ENCODE measurements at places on chromosomes 1 and 21.

GRCh38 chr21:45836268-45836655, 145.3 kb upstream of the COL6A1 start:
- no peak for DNase-seq

DNA sequence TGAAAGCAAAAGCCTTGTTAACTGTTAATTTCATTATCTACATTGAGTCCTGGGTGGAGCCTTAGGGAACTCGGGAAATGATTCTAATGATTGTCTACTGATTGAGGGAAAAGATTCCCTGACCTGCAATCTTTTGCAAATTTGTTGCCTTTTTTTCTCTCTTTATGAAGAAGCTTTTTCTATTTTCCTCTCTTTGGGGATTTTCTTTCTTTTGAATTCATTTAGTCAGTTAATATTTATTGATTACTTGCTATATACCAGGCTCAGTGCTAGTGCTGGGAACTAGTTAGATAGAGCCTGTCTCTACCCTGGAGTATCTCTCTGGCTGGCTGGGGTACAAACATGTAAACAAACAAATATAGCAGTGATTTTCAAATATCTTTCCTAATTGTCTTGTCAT, 71.2 kb upstream of the CACYBP start:
- DNase-seq: no peak

- DNase-seq: no peak
Measured at GRCh38 chr1:236520445-236521005, 3.3 kb upstream of the LGALS8 start.

DNA sequence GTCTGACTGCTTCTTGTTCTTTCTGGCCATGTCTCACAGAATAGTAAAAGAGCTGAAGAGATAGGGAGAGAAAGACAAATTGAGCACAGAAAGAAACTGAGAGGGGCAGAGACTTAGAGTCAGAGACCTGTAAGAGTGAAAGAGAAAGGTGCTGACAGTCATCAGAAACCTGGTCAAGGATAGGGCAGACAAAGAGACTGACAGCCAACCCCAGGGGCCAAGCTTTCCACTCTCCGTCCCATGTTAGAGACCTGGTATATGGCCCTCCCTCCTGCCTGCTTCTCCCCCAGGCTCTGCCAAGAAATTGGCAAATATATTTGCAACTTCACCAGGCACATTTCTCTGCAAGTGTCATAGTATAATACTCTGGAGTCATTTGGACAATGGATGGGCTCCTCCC, 64.6 kb downstream of the RHBG start:
- no peak for DNase-seq

DNA sequence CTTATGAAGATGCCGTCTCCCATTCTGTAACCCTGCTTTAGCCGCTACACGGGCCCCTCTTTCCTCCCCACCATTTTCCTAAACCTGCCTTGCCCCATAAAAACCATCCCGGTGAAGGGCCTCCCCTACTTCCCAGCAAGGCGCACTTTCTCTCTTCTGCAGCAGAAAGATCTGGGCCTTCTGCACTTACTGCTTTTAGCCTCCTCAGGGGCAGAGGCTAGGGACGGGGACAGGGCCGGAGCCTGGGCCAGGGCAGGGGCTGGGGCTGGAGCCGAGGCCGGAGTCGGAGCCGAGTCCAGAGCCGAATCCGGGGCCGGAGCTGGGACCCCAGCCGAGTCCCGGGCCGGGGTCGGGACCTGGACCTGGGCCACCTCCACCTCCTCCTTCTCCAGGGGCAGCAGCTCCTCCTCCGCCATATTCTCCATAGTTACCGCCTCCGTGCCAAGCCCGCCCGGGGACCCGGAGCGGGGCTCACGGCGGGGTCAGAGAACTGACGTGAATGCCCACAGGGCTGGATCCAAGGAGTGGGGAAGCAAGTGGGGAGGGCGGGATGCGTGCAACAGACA, 382 bp downstream of the TRMT1L start:
- no peak for DNase-seq

- no peak for DNase-seq
Measured at GRCh38 chr21:39078322-39079065, 104.8 kb downstream of the PSMG1 start.

DNA sequence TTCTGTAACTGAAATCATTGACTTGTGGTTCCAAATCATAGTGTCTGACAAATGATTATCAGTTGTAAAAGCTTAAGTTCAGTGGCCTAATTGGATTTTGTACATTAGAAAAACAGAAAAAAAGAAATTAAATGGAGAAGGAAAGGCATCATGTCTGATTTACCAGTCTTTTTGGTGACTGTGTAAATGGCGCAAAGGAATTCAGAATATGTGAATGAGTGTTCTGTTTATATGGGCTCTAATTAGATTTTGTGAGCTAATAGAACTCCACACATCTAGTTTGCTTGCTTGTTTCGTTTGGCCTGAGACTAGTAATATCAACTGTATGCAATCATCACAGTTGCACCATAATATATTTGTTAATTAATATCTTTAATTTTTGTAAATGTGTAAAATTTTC, 151.7 kb downstream of the PLA2G4A start:
- no peak for DNase-seq

DNA sequence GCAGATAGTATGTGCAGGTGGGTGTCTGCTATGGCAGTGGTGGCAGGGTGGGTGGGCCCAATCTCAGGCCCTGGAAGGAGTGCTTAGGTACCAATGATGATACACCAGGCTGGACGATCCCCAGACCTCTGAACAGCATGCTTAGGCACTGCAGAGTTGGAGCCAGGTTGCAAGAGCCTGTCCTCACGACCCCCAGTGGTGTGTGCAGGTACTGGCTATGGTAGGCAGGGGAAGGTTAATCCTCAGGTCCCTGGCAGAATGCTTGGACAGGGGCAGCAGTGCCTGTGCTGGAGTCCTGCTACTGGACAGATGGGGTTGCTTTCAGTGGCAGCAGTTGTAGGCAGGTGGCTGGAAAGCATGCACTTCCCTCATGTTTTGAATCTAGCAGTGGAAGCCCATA, 100.5 kb upstream of the NEK7 start:
- DNase-seq: no peak

DNA sequence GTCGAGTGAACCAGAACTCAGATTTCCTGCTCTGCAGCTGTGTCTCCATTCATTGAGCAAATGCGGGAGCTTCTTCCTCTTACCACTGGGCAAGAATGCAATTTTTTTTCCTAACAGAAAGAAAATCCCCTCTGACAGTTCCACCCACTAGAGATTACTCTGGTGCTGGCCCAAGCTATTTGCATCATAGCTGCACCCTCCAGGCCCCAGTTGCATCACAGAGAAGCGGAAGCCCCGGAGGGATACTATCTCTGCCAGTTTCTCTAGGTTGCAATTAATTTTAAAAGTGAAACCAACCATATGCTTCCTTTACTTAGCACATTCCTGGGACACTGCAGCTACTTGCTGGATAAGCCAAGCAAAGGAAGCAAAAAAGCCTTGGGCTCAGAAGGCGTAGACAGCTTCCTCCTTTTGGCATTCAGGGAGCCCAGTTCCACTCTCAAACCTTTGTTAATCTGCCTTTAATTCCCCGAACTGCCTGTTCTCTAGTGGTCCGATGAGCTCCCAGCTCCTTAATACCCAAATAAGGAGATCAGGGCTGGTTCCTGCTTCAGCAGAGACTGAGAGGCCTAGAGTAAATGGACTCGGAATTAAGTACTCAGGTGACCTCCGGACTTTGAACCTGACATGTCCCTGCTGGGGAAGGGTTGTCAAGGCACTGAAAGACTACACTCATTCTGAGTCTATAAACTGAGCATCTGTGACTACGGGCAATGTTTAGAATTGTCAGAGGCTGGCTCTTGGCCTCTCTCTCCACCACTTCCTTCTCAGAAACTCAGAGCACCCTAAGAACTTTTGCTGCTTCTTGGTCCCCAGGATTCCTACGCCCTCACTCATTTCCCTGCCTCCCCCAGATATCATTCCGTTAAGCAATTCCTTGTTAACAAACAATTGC, 72.5 kb upstream of the TNFSF18 start:
- no peak for DNase-seq

DNA sequence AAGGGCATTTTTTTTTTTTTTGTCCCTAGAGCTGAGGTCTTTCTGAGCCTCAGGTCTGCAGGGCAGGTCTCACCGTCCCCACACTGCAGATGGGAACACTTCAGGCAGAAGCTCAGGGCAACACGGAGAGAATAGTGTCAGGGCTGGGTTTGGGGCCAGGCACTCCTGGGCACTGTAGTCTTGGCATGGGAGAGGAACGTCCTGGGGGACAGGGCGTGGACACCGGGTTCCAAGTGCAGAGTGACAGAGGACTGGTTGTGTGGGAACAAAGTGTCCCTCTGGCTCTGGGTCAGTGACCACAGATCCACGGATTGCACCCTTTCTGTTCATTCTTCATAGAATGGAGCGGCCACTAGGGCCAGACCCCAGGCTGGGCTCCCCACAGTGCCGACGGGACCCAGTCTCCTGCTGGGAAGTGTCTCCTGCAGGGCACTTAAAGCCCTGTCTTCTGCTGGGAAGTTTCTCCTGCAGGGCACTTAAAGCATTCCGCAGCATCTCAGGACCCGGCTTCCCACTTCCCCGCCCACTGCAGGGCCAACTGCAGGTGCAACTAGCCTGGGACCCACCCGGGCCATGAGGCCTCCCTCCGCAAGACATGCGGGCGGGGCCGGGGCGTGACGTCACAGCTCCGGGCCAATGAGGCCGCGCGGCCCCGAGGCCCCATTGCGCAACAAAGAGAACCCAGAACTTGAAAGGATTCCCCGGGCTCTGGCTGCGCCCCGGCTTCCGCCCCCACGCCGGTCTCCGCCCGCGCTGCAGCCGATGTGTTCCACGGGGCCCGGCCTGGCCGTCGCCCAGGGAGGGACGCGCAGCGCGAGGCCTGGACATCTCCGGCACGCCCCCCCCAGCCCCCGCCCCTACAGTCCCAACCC, 1.2 kb downstream of the GPR153 start:
- DNase-seq: peak; percentile 76

GRCh38 chr1:160548183-160548582, 25.1 kb upstream of the SLAMF6 start:
- no peak for DNase-seq

DNA sequence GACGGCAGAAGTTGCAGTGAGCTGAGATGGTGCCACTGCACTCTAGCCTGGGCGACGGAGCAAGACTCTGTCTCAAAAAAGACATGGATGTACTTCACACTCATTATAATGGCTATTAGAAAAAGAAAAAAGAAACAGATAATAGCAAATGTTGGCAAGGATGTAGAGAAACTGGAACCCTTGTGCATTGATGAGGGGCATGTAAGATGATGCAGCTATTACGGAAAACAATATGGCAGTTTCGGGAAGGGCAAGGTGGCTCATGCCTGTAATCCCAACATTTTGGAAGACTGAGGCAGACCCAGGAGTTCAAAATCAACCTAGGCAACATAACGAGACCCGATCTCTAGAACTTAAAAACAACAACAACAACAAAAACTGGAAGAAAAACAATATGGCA, 22.3 kb downstream of the TRIT1 start:
- DNase-seq: no peak

GRCh38 chr1:57281324-57281723, 142.5 kb downstream of the DAB1 start:
- DNase-seq: no peak

GRCh38 chr1:24986372-24986965, 56.4 kb upstream of the RUNX3 start:
- DNase-seq: no peak

DNA sequence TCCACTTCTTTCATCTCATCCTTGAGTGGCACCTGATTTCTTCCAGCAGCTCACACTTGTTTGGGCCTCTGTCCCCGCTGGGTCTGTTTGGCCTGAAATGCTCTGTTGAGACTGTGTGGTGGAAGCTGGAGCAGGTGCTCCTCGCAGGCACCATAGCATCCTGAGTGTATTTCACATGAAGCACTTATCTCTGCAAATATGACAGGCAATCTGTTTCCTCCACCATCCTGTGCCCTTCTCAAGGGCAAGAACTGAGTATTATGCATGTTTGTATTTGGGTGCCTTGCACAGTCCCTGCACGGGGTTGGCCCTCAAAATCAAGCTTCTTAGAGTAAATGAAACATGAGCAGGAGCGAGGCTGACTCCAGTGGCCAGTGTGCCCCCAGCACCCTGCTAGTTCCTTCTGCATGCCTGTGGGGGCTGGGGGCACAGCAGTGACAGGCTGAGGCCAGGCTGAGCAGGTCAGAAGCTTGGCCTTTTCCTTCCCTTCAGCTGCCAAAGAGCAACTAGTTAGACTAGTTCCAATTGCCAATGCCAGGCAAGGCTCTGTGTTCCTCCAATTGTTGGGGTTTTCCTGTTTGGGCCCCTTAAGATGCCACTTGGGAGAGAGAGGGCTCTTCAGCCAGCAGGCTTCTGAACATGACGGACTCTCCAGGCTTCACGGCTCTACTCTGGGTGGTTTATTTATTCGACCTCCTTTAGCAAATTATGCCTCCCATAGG, 129.6 kb upstream of the ATP1A1 start:
- DNase-seq: no peak

GRCh38 chr1:26546819-26547218, 17.3 kb downstream of the RPS6KA1 start:
- DNase-seq: no peak

DNA sequence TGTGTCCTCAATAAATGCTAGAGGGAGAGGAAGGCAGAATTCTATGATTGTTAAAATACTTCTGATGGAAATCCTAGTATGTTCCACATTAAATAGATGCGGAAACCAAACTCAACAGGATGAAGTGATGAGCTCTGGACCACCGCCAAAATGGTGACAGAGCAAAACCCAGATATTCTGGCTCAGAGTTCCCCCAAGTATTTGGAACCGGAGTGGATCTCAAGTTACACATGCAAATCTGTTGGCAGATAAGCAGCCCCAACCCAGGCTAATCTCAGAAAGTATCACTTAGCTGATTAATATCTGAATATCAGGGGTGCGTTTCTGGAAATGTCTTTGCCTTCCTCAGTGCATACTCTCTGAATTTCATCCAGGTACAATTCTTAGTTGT, 17.4 kb upstream of the GRHL3 start:
- no peak for DNase-seq

DNA sequence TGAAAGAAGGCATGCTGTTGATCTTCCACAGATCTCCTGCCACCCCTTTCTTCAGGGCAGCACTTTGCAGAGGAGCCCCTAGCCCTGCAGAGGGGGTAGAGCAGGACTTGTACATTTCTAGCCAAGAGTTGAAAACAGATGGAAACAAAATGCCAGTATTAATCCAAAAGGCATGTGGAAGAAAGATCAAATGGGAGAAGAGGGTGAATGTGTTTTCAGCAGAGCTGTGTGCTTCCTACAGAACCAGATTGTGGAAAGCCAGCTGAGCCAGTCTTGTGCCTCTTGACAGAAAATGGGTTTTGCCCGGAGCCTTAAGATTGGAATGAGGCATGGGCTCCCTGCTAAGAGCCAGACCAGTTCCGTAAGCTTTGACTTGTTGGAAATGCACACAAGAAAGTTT, 105.2 kb upstream of the TSPAN2 start:
- no peak for DNase-seq

GRCh38 chr1:96358057-96358456, 363.5 kb upstream of the PTBP2 start:
- DNase-seq: no peak

Data from naive thymus-derived CD8-positive, alpha-beta T cell (primary cell).